ENCODE measurements at places on chromosomes 1 and 21. TPM values are rescaled to one million over a fixed set of nuclear protein-coding genes. Genes with fewer than 3 reads are reported as not detected.

The CTSK gene
- 3.2 TPM for total RNA-seq

The OLFML3 gene
- 0.45 TPM for total RNA-seq

The HENMT1 gene
- 1.8 TPM for total RNA-seq

The ENO1 gene
- total RNA-seq: 2,016 TPM

The OR2L3 gene
- not detected for total RNA-seq

The AADACL3 gene
- total RNA-seq: not detected

The CLEC20A gene
- total RNA-seq: not detected

The ELAVL4 gene
- total RNA-seq: not detected

The CAP1 gene
- 458 TPM for total RNA-seq

The C1QC gene
- total RNA-seq: not detected

The LCE1E gene
- total RNA-seq: not detected

The NBPF11 gene
- 3.3 TPM for total RNA-seq

The S100A1 gene
- total RNA-seq: not detected

The ETNK2 gene
- total RNA-seq: 7.5 TPM

The RNU1-4 gene
- 5,329 TPM for total RNA-seq

The MECR gene
- total RNA-seq: 17.3 TPM

The LY9 gene
- not detected for total RNA-seq

The KRTAP13-2 gene
- not detected for total RNA-seq

The TNNT2 gene
- not detected for total RNA-seq

The CFAP107 gene
- total RNA-seq: not detected

The AGBL4 gene
- not detected for total RNA-seq

The SPRR2B gene
- total RNA-seq: not detected

The COA7 gene
- 14.0 TPM for total RNA-seq

The LCE1C gene
- not detected for total RNA-seq

The NBPF4 gene
- not detected for total RNA-seq

The HPCAL4 gene
- not detected for total RNA-seq

The TCHHL1 gene
- not detected for total RNA-seq

The SLC1A7 gene
- total RNA-seq: not detected

The BSND gene
- not detected for total RNA-seq
